Stimulated activated CD4-positive, alpha-beta T cell treated with anti-CD3 and anti-CD28 coated beads, Interleukin-4, amount 100 ng/mL, for 1 hour (primary cell): ENCODE measurements at places on chromosomes 16 and 17.

- DNase-seq = no peak
These were observed 6.7 kb downstream of the NUPR1 start for GRCh38 chr16:28531777-28532744.

DNA sequence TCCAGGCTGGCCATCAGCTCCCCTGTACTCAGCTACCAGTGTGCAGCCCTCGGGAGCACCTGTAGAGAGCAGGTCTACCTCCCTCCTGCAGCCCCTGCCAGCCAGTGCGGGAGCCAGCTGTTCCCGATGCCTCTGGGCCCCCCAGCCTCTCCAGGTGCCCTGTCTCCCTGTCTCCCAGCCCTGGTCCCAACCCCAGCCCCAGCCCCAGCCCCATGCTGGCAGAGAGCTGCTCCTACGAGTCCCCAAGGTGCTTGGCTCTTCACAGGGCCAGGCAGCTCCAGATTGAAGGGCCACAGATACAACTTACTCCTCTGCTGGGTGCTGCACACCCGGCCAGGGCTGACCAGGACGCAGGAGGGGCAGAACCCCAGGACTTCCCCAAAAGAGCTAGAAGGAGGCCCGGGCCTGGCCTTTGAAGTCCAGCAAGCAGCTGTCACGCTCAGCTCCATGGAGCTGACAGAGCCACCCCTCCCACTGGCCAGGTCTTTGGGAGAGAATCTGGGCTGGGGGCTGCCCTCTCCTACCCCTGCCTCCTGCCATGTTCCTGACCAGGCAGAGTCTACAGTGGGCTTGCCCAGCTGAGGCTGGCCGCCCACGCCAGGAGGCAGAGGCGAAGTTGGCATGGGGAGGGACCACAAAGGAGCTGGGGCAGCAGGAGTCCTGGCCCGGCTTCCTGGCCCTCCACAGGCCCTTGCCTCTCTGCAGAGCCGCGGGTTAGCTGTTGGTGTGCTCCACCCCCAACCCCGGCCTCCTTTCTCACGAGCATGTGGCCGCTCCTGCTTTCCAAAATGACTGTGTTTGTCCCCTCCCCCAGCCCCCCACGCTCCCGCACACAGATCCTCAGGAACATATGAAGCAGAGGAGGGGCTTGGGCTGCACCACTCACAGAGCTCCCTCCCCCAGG lies 9.5 kb upstream of the ADAM11 start:
- DNase-seq = no peak

DNA sequence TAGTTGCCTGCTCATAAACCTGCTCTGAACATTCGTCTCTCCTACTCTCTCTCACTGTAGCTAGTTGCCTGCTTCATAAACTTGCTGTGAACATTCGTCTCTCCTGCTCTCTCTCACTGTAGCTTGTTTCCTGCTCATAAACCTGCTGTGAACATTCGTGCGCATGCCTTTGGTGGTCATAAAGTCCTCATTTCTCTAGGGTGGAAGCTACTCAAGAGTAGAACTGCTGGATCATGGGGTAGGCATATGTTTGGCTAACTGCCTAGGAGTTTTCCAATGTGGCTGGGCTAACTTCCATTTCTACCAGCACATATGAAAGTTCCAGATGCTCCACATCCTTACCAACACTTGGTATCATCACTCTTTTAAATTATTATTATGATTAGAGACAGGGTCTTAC lies 174.6 kb upstream of the RPH3AL start:
- no peak for DNase-seq

DNA sequence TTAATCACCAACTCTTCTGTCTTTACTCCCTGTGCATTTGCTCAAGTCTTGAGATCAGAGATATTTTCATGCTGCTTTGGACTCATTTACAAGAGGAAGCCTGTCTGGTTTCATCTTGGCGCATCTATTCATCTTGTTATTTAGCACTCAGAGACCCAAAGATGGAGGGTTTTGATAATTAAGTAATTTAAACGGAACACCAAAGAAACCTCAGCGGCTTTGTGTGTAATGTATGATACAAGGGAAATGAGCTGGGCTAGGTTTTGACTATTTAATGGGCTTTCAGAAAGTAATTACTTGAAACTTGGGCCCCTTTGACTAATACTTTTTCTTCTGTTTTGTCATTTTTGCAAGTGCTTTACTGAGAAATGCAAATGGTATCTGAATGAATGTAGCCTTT lies 66.2 kb upstream of the CACNG3 start:
- DNase-seq = no peak

DNA sequence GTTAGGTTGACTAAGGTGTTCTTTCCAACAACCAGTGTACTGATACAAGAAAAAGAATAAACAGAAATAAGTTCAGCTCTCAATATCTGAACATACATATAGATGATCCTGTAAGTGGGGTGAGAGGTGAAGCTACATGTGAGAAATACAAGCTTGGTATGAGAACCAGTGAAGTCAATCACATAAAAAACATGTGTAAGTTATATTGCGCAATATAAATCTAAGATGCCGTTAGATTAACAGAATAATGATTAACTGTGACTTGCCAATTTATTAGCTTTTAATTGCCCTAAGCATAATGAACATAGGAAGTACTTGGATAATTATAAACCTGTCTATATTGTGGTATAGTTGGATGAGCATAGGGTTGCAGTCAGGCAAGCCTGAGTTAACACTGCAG lies 1597.1 kb upstream of the GOT2 start:
- no peak for DNase-seq

GRCh38 chr16:58152246-58152868 lies 23.2 kb upstream of the CFAP20 start:
- no peak for DNase-seq

DNA sequence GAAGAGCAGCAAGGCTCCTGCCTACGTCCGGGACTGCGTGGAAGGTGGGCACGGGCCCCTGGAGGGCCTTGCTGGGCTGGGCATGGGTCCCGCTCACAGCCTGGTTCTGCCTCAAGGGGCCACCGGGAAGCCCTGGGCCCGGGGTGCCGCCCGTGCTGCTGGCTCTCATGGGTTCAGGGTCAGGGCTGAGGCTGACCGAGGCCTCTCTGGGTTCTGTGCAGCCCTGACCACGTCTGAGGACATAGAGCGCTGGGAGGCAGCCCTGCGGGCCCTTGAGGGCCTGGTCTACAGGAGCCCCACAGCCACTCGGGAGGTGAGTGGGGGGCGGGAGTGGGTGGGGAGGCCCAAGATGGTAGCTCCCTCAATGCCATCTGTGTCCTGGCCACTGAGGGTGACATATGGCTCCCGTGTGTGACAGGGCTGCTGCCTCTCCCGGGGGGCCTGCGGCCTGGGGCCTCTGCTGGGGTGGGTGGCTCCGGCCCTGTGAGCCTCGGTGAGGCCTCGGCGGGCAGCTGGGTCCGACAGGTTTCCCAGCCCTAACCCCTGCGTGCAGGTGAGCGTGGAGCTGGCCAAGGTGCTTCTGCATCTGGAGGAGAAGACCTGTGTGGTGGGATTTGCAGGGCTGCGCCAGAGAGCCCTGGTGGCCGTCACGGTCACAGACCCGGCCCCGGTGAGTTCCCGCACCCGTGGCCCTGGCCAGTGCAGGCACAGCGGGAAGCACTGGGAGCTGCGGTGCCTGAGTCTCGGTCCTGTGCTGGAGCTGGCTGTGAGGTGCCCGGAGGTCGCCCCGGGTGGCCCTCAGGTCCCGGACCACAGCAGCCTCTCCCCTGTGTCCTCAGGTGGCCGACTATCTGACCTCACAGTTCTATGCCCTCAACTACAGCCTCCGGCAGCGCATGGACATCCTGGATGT lies 9.2 kb downstream of the TELO2 start:
- no peak for DNase-seq

DNA sequence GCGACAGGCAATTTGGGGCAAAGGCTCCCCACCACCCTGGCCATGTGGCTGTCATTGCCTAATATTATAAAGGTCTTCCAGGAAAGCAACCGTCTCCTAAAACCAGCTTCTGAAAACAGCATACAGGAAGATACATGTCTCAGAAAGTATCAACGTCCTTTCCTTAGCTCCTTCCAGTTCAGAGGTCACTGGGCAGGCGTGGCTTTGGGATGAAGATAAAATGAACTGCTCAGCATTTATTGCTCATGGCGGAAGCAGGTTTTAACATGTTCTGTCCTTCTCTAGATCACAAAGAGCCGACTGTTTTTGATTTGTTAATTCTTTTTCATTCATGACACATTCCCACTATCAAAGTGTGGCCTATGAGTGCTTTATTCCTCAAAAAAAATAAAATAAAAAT lies 8.0 kb downstream of the CFAP20 start:
- no peak for DNase-seq

DNA sequence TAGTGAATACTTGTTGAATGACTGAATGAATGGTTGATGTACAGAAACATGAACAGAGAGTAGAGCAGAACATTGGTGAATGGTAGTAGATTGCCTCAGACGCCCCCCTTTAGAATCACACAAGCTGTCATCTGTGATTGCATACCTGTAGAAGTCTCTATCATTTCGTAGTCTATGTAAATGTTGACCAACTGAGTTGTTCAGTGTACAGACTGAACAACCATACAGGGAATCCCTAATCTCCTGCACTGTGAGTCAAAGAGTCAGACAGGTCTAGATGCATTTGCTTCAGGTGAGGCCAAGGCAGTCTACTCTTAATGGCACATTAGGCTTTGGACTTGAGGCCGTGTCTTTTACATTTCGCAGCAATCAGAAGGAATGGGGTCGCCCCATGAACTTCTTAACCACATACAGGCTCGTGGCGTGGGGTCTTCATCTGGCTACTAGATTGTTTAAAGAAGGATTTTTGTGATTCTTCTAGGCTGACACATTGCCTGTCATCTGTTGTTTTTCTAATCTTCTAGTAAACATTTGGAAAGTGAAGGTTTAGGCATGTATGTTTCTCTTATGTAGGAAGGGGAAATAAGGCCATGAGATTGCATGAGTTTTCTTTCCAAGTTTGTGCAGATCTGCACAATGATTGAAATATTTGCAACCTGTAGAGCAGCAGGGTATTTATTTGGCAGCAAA lies 157.4 kb downstream of the WWOX start:
- no peak for DNase-seq

DNA sequence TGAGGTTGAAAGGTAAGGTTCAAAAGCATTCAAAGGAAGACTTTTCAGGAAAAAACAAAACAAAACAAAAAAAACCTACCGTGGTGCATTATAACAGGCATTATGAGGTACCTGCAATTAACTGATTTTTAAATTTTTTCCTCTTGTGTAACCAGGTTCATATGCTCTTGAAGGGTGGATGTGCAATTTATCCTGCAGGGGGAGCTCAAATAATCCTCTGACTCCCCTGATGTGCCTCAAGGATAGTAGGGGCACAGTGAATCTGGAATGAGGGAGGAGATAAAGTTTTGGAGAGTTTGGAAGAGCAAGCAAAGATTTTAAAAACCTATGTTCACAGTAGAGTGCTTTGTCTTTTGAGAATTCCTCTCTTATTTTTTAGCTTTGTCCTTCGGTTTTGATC lies 1349.4 kb downstream of the CDH8 start:
- DNase-seq = no peak

DNA sequence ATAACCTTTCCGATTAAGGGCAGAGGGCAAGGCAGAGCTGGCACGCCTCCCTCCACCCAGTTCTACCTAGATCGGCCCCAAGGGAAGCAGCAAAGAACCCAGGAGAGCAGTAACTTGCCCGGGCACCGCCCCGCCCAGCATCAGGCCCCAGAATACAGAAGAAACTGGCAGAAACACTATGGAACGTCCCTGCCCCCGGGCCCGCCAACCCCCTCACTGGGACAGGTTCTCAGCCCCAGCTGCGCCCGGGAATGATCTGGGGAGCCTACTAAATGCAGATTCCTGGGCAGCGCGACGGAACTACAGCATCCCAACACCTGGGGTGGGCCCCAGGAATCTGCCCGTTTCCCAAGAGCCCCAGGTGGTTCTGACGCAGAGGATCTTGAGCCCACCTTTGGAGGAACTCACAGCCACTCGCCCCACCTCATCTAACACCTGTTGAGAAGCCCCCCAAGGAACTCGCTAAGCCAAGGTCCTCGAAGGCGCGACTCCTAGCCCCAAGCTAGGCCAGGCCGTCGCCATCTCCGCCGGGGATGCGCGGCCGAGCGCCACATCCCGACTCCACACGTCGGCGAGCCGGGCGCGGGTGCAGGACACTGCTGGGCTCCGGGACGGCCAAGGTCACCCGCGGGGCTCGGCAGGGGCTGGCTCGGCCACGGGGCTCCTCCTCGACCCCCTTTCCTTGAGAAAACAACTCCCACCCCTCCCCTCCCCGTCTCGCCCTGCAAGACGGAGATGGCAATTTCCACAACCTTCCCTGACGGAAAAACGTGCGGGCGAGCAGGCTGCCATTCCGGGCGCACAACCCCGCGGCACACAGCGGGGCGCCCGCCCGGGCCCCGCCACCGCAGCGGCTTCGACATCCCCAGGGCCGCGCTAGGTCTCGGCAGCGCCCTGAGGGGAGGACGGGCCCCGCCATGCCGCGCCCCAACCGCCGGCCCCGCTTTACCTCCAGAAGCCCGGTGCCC lies 913 bp downstream of the CDIP1 start:
- DNase-seq = peak; percentile 14

GRCh38 chr16:69707920-69708683 lies 18.3 kb downstream of the NQO1 start:
- no peak for DNase-seq

DNA sequence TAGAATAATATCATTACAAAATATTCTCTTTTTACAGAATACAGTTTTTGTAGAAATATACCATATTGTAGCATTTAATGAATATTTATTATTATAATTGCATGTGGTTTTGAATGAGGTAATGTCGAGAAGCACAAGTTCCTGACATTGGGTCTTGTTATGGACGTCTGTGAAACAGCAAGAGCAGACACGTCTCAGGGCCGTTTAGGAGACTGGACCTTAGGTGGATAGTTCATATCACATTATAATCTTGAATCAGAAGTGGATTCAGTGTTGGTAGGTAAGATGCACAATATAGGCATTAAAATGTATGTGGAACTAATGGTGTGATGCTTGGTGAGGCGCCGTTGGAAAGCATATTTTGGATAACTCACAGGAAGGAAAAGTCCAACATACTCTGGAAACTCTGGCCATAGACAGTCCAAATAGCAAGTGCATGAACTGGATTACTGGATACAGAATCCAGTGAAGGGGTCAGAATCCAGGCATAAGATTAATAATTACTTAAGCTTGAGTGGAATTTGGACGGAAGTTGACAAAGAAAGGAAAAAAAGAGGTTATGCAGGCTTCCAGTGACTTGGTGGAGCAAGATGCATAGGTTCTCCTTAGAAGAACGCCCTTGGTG lies 17.2 kb downstream of the ABCA8 start:
- DNase-seq = no peak

DNA sequence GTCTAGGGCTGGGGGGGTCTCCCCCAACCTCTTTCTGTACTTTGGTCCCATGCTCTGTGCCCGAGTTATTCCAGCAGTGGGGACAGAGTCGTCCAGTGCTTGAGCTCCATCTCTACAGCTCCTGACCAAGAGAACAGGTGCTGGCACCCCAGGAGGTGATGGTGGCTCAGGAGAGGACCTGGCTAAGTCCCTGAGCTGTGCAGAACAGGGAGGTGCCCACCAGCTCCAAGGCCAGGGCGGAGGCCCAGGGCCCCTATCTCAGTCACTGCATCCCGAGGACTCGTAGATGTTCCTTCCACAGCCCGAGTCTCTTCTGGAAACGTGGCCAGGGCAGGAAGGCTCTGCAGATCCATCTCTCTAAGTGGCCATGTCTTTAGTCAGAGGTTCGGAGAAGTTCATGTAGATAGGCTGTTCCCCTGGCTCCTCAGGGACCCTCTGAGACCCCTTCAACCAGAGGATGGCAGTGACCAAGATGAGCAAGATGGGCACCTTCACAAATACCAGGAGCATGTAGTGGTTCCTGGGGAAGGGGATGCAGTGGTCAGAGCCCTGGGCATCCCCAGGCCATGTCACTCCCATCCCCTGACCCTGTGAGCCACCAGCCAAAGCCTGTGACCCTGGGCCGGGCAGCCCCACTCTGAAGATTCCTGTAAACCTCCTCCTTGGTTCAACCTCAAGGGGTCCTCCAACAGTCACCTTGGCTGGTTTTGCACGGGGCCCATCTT lies 8.7 kb downstream of the CD300LB start:
- no peak for DNase-seq

GRCh38 chr17:61139219-61139618 lies 260.4 kb upstream of the TBX2 start:
- peak; percentile 15 for DNase-seq
